Stimulated activated CD4-positive, alpha-beta T cell treated with anti-CD3 and anti-CD28 coated beads, Interleukin-4, amount 100 ng/mL, for 48 hours (primary cell): ENCODE measurements at places on chromosomes 16 and 17.

DNA sequence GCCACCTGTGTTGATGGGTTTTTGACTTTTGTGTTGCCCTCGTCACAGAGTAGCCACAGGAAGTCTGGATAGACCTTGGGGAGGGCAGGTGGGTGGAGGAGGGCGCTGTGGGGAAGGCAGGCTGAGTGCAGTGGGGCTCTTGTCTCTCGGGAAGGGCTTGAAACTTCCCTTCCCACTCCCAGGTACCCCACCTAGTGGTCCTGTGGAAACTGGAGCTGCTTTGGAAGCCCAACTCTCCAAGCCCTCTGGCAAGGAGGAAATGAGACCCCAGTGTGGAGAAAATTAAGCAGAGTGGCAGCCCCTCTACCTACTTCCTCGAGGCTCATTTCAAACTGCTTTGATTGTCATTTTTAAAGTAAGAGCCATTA lies 9.2 kb downstream of the CA5A start:
- no peak for DNase-seq

- DNase-seq: no peak
Measured at GRCh38 chr17:4969047-4969550, 1.5 kb upstream of the SPAG7 start.

GRCh38 chr16:13896543-13897182 lies 23.3 kb upstream of the ERCC4 start:
- no peak for DNase-seq

DNA sequence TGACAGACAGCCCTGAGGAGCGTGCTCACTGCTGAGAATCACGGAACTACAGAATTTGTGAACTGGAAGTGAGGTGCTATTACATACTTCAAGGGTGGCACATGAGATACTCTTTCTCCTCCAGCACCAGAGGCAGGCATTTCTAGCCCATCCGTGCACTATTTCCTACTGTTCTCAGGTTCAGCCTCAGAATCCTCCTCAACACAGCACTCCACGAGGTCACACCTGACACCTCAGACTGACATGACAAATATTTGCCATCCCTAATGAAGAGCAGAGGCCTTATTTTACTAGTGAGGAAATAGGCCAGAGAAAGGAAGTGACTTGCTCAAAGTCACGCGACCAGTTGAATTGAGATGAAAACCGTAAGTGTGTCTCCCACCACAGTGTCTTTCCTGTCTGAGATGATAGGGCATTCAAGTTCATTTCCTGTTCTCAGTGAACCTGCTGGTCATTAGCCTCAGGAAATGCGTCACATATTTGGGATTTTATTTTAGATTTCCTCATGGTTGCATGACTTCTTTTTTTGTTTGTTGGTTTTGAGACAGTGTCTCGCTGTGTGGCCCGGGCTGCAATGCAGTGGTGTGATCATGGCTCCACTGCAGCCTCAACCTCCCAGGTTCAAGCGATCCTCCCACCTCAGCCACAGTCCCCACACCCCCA lies 23.6 kb downstream of the SEZ6 start:
- DNase-seq: no peak

GRCh38 chr16:22386976-22387375 lies 12.6 kb upstream of the CDR2 start:
- no peak for DNase-seq
